ENCODE measurements at places on chromosomes 3 and 15.

DNA sequence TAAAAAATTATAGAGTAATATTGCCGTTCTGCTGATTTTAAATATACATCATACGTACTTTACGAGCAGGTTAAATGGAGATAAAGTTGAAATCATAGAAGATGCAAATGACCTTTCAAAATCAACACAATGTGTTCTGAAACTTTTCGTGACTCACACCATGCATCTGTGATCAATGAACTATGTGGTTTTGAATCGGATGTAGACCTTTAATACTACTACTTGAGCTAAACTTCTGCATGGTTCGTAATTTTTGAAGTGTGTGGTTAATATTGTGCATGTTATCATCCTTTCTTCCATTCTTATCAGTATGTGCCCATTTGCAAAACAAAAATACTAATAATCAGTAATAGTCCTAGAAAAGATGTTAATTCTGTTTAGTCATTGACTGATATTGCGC is 58.9 kb downstream of the GASK1A start:
- no peak for DNase-seq

DNA sequence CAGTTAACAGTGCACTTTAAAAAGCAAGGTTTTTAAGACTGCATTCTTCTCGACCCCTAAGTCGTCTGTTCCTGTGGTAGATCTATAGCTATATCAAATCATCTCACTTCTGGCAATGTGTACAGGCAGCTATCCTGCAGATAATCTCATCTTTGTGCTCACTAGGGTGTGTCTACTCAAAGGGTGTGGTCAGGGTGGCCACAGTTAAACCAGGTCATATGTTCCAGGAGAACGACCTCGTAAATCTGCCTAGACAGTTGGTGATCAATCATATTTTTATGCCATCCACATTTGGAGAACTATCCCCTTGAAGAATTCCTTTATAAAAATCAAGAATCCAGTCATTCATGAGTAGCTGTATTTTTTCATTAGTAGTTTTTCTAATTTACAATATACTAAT is 3.0 kb downstream of the VEPH1 start:
- DNase-seq: no peak

DNA sequence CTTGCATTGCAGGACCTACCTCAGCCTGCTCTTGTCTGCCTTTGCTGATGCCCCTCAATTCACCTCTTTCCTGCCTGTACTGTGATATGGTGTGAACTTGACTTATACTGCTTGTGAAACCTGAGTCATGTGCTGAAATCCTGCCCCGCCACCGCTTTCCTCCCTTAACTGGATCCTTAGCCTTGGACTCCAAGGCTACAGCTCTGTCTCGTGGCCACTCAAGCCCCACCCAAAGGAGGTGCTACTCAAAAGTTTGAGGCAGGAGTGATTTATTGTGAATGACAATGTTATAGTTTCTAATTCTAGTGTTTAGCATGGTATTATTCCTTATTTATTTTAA is 56.1 kb downstream of the MYZAP start:
- peak; percentile 56 for DNase-seq

DNA sequence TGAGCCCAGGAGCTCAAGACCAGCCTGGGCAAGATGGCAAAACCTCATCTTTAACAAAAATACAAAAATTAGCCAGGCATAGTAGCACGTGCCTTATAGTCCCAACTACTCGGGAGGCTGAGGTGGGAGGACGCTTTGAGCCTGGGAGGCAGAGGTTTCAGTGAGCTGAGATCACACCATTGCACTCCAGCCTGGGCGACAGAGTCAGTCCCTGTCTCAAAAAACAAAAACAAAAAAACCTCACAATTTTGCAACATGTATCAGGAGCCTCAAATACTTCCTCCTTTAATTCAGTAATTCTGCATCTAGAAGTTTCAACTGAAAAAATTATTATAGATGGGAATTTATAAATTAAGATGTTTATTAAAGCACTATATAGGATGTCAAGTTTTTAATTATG is 1.1 kb downstream of the MRPL47 start:
- DNase-seq: no peak

DNA sequence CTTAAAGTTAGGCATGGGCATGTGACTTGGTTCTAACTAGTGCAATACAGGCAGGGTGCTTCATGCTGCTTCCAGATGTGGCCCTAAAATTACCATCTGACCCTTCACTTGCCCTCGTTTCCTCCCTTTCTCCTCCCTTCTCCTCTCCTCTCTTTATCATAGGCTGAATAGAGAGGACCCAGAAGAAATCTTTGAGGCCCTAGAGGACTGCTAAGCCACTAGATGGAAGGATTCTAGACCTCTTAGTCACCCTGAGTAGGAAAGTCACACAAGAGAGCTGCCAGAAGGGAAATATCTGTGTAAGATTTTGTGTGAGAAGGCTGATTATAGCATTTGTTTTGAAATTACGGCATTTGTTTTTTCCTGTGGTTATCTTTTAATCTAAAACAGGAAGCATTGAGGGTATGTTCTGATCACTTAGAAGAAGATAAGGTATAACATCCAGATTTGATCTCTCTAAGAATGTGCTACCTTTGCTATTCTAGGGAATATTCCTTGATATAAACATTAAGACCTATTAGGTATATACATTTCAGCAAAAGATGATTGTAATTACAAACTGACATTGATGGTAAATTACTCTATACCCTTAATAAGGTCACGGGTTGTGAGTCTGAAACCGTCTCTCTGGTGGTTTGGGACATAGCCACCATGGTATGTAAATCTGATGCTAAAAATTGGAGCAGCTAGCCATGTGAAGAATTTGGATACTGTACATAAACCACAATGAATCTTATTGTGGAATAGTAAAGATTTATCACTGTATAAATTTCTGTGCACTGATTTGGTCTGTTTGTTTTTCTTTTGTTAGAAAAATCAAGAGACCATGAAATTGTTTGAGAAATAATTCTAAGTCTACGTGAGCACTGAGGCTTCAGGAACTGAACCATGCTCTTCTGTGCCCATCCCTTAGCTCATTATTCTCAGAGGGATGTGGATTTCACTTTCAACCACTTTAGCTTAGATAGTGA is 84.1 kb downstream of the TP63 start:
- DNase-seq: no peak

DNA sequence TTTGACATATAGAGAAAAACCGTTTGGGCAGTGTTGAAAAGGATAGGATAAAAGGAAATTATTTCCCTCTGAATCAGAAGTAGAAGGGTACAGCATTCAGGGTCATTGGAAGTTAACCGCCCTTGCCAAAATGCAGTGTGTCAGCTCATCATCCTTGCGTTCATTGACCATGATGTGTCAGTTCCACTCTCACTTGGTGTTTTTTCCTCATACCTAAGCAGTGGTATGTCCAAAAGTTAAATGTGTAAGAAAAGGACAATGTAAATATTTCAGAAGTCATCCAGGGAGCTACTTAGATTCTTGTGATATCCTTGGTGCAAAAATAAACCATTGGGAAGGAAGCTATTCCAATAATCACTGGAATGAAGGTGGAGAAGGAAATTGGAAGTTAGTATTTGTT is 50.7 kb downstream of the MAP6D1 start:
- no peak for DNase-seq

All from stomach (tissue), 19 donors.